Bronchial epithelial cell (primary cell): ENCODE measurements at places on chromosomes 2 and 18.

DNA sequence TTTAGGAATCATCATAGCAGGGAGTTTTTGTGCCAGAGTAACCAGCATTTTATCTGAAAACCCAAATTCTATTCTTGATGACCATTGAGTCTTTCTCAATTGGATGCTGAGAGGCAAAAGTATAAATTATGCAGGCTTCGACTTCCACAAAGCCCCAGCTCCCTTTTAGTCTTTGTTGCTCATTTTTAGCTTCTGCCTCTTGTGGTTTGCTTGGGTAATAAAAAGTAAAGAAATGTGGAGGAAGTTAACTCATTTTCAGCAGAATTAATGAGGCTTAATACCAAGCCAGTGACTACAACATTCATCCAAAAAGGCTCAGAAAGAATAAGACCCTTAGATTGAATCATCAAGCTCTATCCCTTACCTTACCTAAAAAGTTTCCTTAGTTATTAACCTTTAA lies 18.6 kb downstream of the ERMN start:
- no peak for DNase-seq

DNA sequence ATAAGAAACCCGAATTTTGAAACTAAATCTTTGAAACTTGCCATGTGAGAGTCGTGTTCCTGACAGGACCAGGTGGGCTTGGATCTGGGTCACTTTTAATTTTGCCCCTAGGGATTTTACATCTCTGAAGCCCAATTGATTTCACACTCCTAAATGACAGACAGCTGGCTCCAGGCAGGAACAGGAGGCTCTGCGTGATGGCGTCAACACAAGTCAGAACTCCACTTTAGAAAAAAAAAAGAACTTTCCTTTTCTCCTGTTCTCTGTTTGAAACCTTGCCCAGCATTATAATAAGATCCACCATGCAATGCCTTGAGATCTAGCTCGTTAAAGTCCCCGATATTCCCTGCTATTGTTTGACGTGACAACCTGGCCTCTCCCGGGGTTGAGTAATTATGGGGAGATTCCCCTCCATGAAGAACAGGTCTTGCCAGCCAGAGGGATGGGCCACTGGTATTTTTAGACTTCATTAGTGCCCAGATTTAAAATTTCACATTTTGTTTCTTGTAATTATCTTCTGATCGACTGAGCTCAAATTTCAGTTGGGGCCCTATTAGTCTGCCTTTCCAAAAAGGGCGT lies 260.3 kb downstream of the KLHL29 start:
- DNase-seq, result peak; percentile 46

DNA sequence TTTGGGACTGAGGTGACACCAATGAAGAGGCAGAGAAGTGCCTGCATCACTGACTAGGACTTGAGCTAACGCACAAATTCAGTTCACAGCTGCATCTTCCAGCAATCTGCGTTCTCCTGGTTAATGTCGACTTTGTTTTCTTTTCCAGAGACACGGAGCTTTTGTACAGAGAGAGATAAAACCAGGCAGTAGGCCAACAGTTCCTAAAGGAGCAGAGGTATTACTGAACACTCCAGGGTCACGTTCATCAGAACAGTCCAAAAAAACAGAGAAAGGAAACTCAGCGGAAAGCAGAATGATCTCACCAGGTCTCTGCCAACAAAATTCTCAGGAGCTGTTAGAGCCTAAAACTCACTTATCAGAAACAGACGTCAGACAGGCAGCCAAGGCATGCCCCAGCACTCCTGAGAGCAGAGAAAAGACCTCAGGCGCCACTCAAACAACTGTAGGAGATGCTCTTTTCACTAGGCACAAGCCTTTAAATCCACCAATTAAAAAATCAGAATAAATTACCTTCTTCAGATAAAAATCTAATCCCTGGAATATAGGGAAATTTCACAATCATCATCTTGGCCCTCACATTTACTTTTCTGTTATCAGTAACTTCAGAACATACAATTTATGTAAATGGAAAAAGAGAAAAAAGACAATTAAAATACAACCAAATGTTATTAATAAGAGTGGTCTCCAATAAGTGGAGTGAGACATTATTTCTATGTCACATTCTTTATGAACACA lies 95.9 kb upstream of the SPTBN1 start:
- DNase-seq, result peak; percentile 22

DNA sequence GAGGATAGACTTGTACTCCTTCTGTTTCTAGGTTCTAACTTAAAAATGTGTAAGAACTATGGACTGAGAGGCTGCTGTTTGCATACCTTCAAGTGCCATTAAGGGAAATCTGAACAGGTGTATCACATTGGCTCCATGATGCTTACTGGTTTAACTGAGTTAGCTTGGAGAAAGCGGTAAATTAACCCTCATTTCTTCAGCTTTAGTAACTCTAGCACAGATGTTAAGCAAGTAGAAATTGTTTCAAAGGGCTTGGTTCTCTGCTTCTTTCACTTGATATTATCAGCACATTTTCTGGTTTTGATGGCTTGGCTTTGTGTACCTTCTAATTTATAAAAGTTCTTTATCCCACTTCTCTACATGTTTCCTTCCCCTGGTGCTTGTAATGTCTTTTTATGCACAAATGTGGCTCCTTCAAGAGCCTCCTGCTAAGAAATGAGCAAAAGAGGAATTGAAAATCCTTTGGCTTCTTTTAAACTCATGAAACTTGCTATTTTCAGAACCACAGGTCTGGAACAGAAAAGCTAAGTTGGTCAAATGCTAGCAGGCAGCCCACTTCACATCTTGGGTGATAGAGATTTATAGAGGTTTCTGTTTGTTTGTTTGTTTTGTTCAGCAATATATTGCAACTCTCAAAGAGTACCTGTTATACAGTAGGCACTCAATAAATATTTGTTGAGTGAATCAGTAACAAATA lies 249.9 kb upstream of the THUMPD2 start:
- peak; percentile 20 for DNase-seq

DNA sequence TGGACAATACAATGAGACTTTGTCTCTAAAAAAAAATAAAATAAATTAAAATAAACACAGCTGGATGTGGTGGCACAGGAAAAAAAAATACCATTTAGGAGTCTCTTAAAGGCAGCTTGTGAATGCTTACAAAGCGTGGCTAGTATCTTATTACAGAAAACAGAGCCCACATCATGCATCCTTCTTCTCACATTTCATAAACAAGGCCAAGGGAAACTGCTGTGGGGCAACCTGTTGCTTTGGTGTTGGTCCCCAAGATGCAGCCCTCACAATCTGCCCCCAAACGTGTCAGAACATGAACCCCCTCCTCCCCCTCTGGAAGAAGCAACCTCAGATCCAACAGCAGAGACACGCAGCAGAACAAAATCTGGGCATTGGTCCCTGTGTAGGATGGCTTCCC lies 2.6 kb downstream of the SLC14A1 start:
- no peak for DNase-seq

GRCh38 chr2:44616667-44617155 lies 255.0 kb downstream of the CAMKMT start:
- DNase-seq, result no peak

DNA sequence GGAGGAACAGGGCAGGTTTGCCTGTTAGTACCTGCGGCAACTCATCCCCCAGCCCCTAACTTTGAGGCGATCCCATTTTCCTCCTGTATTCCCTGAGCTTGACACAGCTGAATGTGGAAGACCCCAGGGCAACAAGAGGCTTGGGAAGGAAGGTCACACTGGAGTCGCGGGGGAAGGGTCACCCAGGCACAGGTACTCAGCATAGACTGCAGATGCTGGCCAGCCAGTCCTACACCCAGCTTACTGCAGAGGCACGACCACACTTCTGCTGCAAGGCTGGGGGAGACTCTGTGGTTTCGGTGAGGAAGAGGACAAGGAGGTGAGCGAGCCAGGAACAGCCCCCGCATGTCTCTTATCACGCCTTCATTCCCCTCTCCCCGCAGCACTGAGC lies 91.5 kb downstream of the MALT1 start:
- no peak for DNase-seq
